ENCODE measurements at places on chromosomes 1 and 21. TPM values are rescaled to one million over a fixed set of nuclear protein-coding genes. Genes with fewer than 3 reads are reported as not detected.

Gene RPE65
- total RNA-seq, result 0.40 TPM

Gene TSSK3
- total RNA-seq, result 4.0 TPM

Gene NPPB
- not detected for total RNA-seq

Gene HTR1D
- not detected for total RNA-seq

Gene PRKACB
- total RNA-seq, result 84.2 TPM

Gene OR14K1
- 0.38 TPM for total RNA-seq

Gene BRDT
- not detected for total RNA-seq

Gene PLPPR5
- not detected for total RNA-seq

DNA sequence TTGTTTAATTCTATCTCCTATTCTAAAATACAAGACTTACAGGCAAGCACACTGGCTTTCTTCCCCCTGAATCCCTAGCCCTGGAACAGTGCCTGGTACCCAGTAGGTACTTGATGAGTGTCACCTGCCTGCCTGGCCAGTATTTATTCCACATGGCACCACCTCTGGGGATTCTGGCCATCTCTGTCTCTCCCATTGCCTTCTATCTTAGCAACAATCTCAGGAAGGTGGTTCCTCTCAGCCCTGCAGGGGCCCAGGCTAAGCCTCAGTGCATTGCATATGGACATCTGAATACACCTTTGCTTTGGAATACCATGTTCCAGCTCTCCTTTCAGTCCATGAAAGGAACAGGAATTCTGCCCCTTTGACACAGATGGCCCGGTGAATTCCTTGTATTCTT is 81.0 kb downstream of the HIVEP3 start:
- DNase-seq, result no peak

GRCh38 chr1:150841626-150842025 is 33.6 kb upstream of the CTSK start:
- DNase-seq, result no peak

GRCh38 chr21:20377250-20377649 is 621.0 kb upstream of the NCAM2 start:
- DNase-seq, result no peak

DNA sequence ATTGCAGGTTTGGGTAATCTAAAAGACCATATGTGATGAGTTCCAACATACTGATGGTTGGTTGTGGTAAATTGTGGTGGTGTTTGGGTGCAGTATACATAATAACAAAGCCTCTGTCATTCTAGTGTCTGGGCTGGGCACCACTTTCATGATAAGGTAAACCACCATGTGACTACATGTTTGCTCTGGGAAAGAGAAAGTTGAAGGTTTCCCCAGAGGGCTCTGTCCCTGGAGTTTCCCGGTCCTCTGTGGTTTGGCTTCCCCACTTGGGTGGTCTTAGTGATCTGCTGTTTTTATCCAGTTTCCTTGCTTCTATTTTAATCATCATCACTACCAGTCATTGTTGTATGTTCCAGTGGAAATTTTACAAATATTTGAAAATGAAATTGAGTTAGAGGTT is 55.9 kb upstream of the TSPAN2 start:
- DNase-seq, result no peak

GRCh38 chr21:42490720-42491119 is 5.3 kb downstream of the RSPH1 start:
- no peak for DNase-seq

DNA sequence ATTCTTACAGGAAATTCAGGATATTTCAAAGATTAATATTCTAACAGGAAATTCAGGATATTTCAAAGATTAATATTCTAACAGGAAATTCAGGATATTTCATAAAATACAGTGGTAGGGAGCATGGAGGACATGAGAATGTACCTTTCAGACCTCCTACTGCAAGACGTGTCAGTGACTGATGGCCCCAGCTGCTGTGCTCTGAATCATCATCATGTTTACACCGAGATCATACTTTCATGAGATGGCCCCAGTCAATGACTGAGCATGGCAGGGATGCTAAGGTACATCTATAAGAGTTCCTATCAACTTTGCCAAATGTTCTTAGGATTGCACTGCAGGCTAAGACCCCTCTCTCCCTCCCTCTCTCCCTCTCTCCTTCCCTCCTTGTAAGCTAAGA is 69.0 kb downstream of the HFM1 start:
- no peak for DNase-seq

DNA sequence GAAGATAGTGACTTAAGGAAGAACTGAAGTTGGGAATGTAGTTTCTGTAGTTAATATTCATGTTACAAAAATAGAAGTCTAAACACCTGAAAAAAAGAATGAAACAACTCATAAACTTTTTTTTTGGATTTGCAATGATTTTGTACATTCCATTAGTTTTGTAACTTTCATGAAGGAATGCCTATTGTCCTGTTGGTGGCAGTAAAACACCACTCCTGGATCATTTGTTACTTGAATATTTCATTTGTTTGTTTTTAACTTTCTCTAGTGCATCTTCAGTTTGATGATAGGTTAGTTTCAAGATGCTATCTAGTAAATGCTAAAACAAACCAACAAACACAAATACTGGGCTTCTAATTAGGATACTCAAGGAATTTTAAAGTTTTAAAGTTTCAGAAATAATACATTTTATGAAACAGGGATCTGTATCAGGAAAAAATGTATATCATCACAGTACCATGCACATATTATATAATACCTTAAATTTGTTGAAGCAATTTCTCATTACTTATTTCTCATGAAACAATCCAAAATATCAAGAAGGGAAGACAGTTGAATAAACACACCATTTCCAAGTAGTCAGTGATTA is 229.7 kb upstream of the CACYBP start:
- no peak for DNase-seq

- DNase-seq, result no peak
Measured at GRCh38 chr1:161491472-161491871, 13.8 kb upstream of the FCGR2A start.

GRCh38 chr1:904310-904950 is 19.3 kb upstream of the SAMD11 start:
- DNase-seq, result peak; percentile 96

DNA sequence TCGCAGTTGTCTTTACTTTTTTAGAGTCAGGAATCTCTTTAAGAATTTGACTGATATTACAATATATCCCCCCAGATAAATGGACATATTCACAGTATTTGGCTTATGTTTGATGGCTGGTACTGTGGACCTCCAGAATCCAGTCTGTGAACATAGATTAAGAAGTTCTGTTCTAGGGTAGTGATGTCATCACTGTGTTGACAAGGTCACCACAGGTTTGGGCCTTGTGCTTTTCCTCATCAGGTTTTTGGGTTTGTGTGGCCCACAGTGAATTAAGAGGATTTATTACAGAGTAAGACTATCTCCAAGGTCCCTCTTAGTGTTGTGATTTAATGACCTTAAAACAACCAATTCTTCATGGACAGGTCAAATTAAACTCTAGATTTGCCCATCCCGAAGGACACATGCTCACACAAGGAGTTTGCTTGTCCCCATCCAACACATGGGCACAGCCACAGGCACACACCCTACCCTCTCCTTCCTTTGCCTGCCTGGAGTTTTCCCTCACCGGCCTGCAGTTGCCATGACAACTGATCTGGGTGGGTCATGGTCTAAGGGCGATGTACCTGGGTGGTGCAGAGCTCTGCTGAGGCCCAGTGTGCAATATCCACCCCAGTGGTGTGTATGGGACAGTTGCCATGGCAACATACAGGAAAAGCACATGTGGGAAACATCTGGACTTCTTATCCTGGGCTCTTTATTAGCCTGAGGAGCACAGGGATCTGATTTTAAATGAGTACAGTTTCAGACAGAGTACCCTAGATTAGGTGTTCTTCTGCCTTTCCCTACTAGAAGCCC is 98.6 kb downstream of the NAV1 start:
- DNase-seq, result no peak

DNA sequence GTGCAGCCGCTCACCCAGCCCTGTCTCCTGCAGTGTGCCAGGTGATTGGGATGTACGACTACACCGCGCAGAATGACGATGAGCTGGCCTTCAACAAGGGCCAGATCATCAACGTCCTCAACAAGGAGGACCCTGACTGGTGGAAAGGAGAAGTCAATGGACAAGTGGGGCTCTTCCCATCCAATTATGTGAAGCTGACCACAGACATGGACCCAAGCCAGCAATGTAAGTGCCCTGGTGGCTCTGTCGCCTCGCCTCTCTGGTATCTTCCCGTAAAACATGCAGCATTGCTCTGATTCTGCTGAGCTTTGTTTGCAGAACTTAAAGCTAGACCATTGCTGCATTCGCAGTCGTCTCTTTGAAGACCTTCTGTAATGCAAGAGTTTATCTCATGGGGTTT is 79.2 kb downstream of the ATP5PO start:
- no peak for DNase-seq

DNA sequence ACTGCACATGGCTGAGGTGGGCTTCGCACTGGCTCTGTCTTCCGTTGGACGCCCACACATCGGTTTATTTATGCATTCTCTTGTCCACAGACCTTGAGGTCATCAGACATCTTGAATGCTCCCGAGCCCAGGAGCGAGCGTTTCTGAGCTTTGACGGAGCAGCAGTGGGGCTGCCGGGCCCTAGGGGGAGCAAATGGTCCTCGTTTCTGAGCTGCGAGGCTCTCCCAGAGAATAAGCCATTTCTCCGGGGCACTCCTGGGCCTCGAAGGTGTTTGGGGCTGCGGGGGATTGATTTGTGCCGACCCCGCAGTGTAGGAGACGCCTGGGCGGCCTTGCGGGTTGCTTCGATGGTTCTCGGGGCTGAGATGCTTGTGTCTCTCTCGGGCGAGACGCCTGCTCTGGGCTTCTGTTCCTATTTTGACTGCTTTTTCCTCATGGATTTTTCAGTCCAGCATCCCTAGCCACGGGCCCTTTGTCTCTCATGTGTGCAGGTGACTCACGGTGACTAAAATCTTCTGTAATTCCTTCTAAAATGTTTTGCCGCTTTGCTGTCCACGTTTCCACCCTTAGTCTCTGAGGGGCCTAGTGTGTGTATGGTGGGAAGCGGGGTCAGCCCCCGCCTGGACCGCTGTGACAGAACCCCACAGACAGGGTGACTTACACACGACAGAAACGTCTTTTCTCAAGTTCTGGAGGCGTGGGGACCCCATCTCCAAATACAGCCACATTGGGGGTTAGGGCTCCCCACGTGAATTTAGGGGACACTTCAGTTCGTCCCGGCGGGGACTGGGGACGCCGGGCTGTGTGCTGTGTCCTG is 62.1 kb downstream of the FAAP20 start:
- peak; percentile 84 for DNase-seq

- DNase-seq, result peak; percentile 13
Measured at GRCh38 chr1:32474954-32475353, 10.1 kb downstream of the ZBTB8B start.

DNA sequence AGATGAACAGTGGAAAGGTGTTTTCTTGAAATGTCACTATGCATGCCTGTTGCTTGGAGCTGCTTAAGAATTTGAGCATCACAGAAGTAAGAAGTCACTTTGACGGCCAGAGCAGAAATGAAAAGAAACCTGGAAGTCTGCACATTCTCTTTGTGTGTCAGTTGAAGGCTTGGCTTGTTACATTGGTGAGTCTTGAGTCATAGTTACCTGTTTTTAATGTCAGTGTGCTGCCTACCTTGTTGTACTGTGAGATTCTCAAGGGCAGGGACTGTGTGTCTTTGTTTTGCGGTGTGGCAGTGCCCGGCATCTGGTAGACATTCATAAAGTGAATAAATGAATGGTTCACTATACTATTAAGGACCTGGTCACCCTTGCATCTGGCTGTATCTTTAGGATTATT is 9.9 kb downstream of the OTUD3 start:
- DNase-seq, result no peak

GRCh38 chr1:110746644-110747259 is 72.0 kb upstream of the KCNA3 start:
- DNase-seq, result no peak

DNA sequence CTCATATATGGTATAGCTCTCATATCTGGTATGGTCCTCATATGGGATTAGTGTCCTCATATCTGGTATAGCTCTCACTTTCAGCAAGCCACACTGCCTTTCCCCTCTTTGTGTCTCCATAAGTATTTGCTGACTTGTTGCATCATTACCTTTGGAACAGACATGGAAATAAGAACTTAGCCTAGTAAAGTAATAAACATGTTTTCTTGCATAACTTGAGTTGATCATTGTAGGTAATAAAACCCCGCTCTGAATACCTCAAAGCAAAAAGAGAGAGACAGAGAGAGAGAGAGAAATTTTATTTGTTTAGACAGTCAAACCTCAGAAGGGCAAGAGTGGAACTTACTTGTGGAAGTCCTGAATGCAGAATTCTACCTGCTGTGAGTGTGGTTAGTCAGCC is 170.3 kb downstream of the GREM2 start:
- DNase-seq, result no peak

GRCh38 chr1:204331275-204331674 is 28.5 kb downstream of the PLEKHA6 start:
- no peak for DNase-seq

- DNase-seq, result no peak
Measured at GRCh38 chr1:19945914-19946313, 22.5 kb upstream of the PLA2G2E start.

DNA sequence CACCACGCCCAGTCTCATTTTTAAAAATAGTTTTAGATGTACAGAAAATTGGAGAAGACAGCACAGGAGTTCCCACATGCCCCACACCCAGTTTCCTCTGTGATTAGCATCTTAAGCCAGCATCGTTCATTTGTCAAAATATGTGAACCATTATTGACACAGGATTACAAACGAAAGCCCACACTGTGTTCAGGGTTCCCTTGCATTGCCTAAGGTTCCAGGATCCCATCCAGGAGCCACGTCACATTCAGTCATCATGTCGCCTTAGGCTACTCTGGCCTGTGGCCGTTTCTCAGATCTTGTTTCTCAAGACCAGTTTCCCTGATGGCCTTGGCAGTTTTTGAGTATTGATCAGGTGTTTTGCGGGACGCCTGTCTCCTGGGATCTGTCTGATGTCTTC is 34.7 kb upstream of the TNFRSF1B start:
- peak; percentile 36 for DNase-seq

- no peak for DNase-seq
Measured at GRCh38 chr1:218643926-218644325, 298.8 kb downstream of the TGFB2 start.

Data from spleen (tissue), 13 donors.